ENCODE measurements at places on chromosomes 16 and 17.

DNA sequence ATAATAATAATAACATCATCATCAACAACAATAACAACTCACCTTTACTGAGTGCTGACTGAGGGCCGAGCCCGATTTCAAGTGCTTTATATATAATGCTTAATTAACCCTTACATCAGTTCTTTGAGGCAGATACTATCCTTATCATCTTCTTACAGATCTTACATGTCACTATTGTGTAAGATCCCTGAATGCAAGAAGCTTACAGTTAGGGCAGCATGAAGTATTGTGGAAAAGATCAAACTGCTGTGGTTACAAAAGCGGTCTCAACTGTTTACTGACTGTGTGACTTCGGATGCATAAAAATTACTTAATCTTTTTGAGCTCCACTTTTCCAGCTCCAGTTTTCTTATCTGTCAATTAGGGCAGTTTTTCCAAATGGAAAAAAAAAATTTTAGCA is 3.3 kb downstream of the VAT1 start:
- DNase-seq, result no peak

DNA sequence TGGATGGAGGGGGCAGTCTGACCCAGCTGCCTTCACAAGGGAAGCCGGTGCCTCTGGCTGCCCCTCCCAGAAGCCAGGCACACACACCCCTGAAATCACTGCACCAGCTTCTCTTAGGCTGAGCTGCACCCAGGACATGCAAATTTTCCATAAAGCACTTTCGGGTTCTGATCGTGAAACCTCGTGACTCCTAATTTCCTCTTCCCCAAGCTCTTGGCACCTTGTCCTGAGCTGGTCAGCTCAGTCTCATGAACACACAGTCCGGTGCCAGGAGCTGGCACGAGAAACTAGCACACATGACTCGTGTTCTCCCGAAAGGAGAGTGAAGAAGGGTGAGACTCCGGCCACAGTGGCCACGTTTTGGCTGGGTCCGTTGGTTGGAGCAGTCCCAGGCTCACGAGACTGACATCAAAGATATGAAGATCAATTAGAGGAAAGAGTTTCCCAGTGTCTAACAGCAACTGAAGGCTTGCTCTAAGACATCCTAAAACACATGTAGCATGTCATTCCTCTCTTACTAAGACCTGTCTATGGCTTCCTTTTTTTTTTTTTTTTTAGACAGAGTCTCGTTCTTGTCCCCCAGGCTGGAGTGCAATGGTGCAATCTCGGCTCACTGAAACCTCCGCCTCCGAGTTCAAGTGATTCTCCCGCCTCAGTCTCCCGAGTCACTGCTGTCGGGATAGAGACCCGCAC is 9.2 kb upstream of the ABR start:
- DNase-seq, result no peak

DNA sequence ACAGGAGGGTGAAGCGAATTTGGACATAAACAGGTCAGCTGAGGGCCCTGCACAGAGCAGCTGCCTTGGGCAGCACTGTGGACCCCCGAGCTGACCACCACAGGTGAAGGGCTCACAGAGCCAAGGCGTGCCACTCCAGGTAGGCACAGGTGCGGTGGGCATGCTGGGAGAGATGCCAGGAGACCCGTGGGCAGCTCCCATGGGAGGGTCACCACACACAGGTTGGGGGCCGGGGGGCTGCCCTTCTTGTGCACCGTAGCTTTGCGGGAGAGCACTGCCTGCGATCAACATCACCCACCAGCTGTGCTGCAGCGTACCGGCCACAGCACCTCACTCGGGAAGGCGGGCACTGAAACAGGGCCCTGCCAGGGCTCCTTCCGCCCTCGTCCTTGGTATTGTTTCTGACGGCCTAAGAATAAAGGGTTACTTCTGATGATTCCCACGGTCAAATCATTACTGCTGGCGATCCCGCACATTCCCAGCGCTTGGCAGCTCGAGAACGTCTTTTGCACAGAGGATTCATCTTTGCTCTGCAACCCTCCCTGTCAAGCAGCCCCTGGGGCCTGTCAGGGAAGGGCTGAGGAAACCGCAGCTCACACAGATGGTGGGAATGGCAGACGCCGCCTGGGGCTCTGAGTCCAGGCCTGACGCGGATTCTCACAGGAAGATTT is 181.7 kb downstream of the BANP start:
- DNase-seq, result no peak

DNA sequence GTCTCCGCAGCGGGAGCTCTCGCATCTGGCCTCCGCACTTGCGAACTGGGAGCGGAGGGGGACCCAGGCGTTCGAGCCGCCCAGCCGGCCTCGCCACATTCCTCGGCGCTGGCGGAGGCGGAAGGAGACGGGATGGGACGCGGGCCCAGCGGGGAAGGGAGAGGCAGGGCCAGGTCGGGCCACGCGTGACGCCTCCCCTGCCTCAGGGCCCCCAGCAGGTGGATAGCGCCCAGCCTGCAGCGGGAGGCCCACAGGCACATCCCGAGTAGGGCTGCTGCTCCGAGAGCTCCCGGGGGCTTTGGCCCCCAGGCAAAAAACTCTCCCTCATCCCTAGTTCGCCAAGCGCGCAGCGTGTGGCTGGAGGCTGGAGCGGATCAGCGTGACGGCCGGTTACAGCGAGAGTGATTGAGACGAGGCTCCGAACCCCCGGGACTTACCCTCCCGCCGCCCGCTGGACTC is 800 bp downstream of the PLEKHH3 start:
- DNase-seq, result no peak

- no peak for DNase-seq
Measured at GRCh38 chr17:80002070-80002641, 33.5 kb downstream of the TBC1D16 start.

GRCh38 chr17:74466111-74466827 is at the start of gene CD300A:
Gene CD300A, plus strand, starts transcription at chr17:74466634. Its CDS starts 70 bp downstream, at chr17:74466704.
- DNase-seq, result no peak

GRCh38 chr16:87598431-87598830 is 3.9 kb upstream of the JPH3 start:
- no peak for DNase-seq

DNA sequence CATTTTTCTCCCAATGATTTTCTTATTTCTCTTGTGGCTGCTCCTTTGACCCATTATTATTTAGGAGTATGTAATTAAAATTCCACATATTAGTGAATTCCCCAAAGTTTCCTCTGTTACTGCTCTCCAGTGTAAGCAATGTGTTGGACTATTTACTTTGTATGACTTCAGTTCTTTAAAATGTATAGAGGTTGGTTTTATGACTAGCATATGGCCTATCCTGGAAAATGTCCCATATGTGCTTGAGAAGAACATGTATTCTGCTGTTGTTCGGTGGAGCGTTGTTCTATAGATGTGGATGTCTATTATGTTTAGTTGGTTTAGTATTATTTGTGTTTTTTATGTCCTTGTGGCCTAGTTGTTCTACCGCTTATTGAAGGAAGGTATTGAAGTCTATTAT is 6.0 kb upstream of the NT5M start:
- DNase-seq, result no peak

DNA sequence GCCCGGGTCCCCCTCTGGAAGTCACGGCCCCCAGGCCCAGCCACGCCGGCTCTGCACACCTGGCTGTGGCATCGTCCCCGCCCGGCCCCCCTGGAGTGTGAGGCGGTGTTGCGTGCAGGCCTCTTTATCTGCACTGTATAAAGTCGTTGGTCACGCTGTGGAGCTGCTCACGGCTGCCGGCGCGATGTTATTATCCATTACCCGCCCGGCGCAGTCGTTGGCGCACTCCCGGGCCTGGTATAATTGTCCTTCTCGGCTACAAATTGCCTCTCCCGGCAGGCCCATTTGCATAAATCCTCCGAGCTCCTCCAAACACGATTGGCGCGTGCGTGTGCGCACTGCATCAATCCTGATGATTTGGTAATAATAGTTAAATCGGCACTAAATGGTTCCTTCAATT is 57.8 kb downstream of the BAHCC1 start:
- peak; percentile 52 for DNase-seq

Measured in NCI-H1048 (cell line).